ENCODE measurements at places on chromosomes 16 and 17.
A peak's percentile ranks its signal among the peaks of the same experiment; 100 is the strongest.

GRCh38 chr17:8420041-8420934 is 15.4 kb upstream of the NDEL1 start:
- DNase-seq, result peak; percentile 83

DNA sequence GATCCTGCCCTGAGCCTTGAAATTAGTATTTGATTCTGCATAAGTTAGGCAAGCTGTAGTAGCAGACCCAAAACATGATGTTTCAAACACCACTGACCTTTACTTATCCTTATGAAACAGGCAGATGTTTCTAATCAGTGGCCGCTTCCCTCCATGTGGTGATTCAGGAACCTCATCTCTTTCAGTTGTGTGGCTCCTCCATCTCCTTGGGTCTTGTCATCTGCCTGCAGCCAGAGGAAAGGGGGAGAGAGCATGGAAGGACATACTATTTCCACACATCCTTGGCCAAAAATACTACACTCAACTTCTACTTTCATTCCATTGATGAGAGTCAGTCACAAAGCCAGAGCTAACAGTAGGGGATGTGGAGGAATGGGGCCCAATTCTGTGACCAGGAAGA is 41.6 kb upstream of the IRX6 start:
- DNase-seq, result no peak

GRCh38 chr16:565419-566330 is 1.1 kb upstream of the NHLRC4 start:
- no peak for DNase-seq

DNA sequence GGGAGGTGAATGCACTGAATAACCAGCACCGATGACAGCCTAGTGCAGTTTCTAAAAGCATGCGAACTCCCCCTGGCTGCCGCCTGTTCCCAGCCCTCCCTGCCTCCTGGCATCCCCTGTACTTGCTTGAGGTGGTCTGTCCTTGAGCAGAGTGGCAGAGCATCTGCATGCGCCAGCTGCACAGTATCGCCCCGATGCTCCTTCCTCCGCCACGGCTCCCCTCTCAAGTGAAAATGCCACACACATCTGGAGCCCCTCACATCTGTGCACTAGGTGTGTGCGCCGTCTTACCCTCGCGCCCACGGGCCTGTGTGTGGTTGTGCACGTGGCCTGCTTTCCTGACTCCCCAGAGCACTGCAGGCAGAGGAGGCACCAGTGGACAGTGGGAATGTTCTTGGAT is 111.9 kb downstream of the CCDC182 start:
- DNase-seq, result no peak

DNA sequence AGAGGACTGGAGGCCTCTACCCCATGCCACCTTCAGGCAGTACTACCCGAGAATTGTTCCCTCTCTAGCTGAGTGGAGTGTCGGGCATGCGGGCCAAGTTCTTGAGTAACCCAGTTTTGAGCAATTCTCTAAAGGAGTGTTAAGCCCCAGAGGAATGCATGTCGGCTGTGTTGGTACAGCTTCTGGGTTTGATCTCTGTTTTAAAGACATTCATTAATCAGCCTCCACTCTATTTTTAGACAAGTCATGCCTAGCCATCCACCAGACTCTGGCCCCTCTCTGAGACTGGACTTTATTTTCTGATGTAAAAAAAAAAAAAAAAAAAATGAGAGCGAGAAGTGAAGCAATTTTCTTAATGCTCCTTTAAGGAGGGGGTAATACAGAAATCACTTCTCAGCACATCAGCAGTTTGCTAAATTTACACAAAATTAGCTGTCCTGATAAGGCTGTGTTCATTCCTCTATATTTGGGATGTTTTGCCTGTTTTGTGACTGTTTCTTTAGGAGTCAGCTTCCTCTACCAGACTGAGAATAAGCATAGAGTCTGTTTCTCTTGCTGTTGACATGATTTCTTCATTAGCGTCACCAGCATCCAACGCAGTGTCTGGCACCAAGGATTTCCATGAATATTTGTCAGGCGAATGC is 88.7 kb downstream of the AXIN2 start:
- peak; percentile 80 for DNase-seq

Measured in fibroblast of pulmonary artery (primary cell).